SJCRH30 (cell line): ENCODE measurements at places on chromosomes 5 and 9. TPM values are rescaled to one million over a fixed set of nuclear protein-coding genes. Genes with fewer than 3 reads are reported as not detected.
A peak's percentile ranks its signal among the peaks of the same experiment; 100 is the strongest.

DNA sequence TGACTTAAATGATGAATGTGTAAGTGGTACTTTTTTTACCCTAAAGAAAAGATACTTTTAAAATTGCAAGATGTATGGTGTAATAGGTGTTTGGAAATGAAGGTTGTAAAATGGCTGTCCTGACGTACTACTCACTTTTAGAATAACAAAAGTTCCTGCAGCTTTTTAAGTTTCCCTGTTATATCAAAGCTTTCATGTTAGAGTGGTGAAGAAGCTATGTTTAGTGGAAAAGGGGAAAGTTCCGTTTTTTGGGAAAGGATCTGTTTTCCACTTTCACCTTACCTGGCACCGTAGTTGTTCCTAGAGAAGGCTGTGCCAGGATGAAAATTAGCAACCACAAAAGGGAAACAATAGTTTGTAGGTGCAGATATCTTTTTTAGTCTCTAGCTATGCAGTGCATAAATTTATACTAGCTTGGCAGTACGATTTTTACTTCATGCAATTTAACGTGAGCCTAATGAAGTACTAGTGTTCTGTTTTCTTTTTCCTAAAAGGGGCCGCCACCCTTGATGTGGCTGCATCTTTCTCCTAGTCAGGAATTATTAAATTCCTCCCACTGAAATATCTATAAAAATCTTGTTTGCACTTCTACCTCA is 1.3 kb downstream of the TNPO1 start:
- DNase-seq, result no peak

DNA sequence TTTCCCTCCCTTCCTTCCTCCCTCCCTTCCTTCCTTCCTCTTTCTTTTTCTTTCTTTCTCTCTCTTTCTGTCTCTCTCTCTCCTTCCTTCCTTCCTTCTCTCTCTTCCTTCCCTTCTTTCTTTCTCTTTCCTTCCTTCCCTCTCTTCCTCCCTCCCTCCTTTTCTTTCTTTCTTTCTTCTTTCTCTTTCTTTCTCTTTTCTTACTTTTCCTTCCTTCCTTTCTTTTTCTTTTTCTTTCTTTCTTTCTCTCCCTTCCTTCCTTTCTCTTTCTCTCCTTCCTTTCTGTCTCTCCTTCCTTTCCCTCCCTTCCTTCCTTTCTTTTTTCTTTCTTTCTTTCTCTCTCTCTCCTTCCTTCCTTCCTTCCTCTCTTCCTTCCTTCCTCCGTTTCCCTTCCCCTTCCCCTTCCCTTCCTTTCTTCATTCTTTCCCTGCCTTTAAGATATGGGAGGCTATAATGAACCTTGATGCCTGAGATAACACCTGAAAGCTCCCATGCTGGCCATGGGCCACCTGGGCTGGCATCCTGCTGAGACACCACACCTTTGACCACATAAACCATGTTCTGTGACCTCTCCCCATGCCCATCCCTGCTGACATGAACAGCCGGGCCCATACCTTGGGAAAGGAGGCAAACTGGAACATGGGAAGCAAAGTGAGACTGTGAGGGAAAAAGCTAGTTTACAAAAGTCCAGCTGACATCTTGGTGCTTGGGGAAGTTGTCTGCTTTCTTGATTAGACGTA is 197.8 kb upstream of the ZNF618 start:
- DNase-seq, result no peak

DNA sequence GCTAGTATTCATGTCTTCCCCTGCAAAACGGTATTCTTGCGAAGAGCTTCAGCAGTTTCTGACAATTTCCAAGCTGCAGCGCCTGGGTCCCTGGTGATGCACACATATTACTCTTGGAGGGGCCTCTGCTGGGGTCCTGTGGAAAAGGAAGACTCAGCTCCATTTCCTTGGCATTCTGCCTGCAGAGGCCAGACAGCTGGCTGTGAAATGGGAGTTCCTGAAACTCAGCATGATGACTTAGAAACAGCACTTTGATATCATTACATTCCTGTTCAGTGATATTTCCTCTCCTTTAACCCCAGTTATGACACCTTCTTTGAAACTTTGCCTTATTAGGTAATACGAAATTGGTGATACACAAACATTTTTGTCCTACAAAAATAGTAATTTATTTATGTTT is 98.5 kb downstream of the APBA1 start:
- peak; percentile 72 for DNase-seq

DNA sequence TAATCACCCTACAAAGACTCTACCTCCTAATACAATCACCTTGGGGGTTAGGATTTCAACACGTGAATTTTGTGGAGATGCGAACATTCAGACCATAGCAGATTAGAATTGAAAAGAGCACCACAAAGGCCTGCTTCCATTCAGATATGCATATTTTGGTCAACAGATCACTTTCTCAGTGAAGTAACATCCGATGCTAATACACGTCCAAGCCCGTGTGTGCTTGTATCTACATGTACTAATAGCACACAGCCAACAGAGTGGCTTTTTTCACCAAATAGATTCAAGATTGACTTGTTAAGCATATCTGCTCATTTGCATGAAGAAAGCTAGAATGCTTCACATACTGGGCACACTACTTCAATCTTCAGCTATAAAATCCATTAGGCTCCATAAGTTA is 35.6 kb upstream of the SSBP2 start:
- no peak for DNase-seq

DNA sequence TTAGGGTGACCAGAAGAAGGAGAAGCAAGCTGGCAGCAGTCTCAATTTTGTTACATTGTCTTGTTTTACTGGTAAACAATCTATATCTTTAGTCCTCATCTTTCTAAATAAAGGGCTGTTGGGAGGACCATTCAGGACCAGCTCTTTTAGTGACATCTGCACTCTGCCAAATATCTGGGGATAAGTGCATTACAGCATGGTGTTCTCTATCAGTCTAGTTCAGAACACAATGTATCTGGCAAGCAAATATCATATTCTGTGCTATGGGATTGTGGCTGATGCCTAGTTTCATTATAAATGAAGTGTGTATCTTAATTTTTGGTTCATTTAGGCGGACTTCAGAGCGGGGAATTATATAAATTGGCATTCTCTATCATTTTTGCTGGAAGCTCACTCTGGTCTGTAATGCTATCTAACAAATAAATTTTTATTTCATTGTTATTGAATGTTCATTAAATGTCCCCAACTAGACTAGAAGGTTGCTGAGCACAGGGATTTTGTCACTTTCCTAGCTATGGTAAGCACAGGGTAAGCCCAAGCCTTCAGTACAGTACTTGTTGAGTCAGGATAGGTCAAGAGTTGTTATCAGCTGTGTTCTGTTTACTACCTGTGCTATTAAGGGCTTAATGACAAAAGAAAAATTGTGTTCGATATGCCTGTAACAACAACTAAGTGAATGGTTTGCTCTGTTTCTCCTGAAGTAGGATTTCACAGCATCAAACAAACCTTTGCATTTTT is 11.9 kb downstream of the WDR31 start:
- no peak for DNase-seq

DNA sequence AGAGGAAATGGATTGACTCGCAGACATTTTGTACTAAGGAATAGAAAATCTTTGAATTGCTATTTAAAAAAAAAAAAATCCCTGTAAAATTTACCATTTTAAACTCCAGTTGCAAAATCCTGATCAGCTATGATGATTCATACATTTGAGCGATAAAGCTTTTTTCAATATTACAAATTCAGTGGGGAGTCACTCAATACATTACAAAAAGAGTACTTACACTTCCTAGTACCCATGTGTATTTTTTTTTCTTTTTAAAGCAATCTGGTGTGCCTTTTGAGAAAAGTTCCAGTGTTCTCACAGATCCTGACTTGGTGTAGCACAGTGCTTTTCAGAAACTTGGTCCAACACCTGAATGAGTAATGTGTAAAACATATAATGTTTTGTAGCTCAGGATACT is 54.3 kb downstream of the PIK3R1 start:
- no peak for DNase-seq

GRCh38 chr5:56183506-56183905 is 49.6 kb downstream of the ANKRD55 start:
- DNase-seq, result no peak

GRCh38 chr9:83986195-83986594 is 5.6 kb downstream of the RMI1 start:
- DNase-seq, result no peak

- DNase-seq, result no peak
Measured at GRCh38 chr9:87512311-87512710, 14.6 kb downstream of the DAPK1 start.

- DNase-seq, result peak; percentile 36
Measured at GRCh38 chr5:100777680-100778300, 125.3 kb downstream of the ST8SIA4 start.

DNA sequence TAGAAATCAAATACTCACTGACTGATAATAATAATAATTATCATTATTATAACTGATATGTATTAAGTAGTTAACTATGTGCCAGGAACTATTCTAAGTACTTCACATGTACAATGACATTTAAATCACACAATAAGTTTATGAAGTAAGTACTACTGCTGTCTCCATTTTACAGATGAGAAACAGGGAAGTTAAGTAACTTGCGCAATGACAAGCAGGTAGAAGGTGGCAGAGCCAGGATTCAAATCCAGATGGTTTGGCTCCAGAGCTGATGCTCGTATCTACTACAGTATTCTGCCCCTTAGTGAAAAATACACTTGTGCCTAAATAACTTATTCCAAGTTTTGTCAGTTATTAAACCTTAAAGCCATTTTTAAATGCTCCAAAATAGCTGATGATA is 217.3 kb downstream of the FBXL17 start:
- no peak for DNase-seq

DNA sequence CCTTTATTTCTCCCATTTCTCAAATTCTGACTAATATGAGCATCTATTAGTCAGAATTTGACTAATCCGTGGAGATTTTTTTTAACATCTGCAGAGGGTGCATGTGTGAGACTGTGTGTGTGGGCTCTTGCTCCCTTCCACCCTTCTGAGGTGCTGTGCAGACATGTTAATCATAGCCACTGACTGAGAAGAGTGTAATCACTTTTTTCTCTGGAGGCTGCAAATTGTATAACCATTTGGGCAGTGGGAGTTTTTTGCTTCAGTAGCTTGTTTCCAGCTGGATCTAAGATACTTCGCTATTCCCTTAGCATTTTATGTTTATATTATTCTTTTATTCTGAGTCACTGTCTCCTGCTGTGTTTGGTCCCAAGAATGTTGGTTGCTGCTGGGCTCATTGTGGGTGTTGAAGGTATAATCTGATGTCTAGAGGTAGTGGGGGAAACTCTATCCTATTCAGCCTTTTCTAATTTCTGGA is 66.2 kb downstream of the ARHGEF28 start:
- DNase-seq, result no peak

- DNase-seq, result no peak
Measured at GRCh38 chr5:65903581-65903980, 22.8 kb upstream of the ERBIN start.

DNA sequence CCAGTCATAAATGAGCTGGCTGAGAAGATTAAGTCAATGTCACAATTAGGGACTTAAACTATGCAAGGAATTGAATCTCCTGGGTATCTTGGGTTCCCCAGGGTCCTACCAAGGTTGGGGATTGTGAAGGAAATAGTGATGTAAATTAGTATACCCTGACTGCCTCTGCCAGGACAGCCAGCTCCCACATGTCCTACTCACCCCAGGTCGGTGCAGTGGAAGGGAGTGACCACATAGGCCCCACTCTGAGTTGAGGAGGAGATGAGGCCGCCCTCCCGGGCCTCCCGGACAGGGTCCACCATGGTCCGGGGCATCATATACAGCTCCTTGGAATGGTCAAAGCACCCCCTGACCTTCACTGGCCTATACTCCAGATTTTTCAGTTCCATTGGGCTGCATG is 2.7 kb downstream of the SURF1 start:
- DNase-seq, result no peak

DNA sequence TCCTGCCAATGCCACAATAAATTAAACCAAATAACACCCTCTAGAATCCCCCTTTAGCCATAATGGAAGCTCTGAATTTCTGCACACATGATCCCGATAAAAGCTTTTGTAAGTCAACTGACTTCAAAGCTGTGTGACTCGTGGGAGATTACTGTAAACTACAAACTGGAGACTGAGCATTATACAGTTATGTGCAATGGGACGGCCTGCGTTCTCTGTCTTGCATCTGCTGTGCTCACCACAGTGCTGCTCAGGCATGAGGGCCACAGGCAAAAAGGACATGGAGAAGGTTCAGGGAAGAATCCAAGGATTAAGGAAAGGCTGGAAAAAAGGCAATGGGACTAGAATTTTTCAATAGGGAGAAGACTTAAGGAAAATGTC is 184.2 kb downstream of the FANCC start:
- DNase-seq, result no peak

- peak; percentile 64 for DNase-seq
Measured at GRCh38 chr5:61162832-61163567, 732 bp upstream of the SMIM15 start.

Gene GLRA1
- total RNA-seq, result not detected in 2 replicates

Gene SPINK4
- not detected in 2 replicates for total RNA-seq

Gene LCP2
- not detected in 2 replicates for total RNA-seq

Gene FCN2
- total RNA-seq, result not detected in 2 replicates

Gene SVEP1
- 0.18 TPM in 2 replicates for total RNA-seq

Gene PCDHGB2
- 8.9 and 9.8 TPM in 2 replicates for total RNA-seq
